Esophagus muscularis mucosa (tissue), 4 donors: ENCODE measurements at places on chromosomes 4 and X. TPM values are rescaled to one million over a fixed set of nuclear protein-coding genes. Genes with fewer than 3 reads are reported as not detected.
A peak's percentile ranks its signal among the peaks of the same experiment; 100 is the strongest.

UGT2B15 gene
- not detected for total RNA-seq

GRCh38 chr4:2290974-2291704 is 29.2 kb upstream of the MXD4 start:
- no peaks in the 10 kb centered on the region for H3K4me1 ChIP-seq
- no peak overlapping the region for H3K4me3 ChIP-seq
- H3K27ac ChIP-seq: no peak overlapping the region
- no peaks in the 10 kb centered on the region for H3K27me3 ChIP-seq

DNA sequence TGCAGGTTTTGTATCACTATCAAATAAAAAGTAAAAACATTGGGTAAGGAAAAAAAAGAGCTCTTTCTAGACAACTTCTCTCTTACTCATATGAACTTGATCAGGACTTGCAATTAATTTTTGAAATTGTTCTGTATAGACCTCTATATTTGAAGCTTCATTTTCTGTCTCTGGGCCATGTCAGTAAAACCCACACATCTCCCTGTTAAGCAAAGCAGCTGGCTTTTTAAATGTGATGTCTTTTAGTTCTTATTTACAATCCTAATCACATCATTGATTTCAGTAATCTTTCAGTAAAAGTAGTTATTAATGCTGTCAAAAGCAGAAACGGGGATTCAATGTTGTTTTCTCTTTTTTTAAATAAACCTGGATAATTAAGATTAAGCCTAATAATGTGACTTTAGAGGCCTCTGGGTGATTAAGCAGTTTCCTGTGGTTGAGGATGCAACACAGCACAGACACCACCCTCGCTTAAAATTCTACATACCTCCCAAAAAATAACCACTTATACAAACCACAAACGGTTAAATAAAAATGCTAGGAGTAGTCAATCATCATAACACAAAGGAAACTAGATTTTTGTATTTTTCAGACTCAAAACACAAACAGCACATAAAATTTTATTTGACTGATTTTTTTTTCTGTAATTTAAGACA is 5.2 kb upstream of the PCDH10 start:
- DNase-seq: no peak
- no peak overlapping the region for H3K27ac ChIP-seq
- H3K4me3 ChIP-seq: no peak overlapping the region

- no peak overlapping the region for H3K27ac ChIP-seq
- H3K36me3 ChIP-seq: peaks cover 37% of the 10 kb centered on the region
- DNase-seq: no peak
- no peaks in the 10 kb centered on the region for H3K4me1 ChIP-seq
- no peaks in the 10 kb centered on the region for H3K27me3 ChIP-seq
Measured at GRCh38 chr4:2651546-2651945, 104.6 kb downstream of the TNIP2 start.

DNA sequence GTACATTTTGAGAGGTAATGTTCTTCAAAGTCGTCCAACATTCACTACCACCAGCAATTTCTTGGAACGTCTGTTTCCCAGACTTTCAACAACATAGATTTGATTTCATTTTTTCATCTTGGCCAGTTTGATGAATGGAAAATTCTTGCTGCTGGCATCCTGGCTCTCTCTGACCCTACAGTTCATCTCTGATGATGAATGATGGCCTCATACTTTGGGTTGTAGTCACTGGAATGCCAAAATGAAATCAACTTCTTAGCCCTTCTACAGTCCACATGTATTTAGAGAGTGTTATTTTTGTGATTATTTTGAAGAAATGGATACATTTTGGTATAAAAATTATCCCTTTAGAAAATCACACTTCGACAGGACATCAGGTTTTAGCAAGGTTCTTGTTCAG is 8.8 kb downstream of the CHST7 start:
- no peaks in the 10 kb centered on the region for H3K27me3 ChIP-seq
- H3K27ac ChIP-seq: peak overlapping the region; percentile 51
- H3K4me3 ChIP-seq: no peak overlapping the region
- H3K36me3 ChIP-seq: no peaks in the 10 kb centered on the region
- no peak for DNase-seq
